ENCODE measurements at places on chromosomes 3 and 15.

DNA sequence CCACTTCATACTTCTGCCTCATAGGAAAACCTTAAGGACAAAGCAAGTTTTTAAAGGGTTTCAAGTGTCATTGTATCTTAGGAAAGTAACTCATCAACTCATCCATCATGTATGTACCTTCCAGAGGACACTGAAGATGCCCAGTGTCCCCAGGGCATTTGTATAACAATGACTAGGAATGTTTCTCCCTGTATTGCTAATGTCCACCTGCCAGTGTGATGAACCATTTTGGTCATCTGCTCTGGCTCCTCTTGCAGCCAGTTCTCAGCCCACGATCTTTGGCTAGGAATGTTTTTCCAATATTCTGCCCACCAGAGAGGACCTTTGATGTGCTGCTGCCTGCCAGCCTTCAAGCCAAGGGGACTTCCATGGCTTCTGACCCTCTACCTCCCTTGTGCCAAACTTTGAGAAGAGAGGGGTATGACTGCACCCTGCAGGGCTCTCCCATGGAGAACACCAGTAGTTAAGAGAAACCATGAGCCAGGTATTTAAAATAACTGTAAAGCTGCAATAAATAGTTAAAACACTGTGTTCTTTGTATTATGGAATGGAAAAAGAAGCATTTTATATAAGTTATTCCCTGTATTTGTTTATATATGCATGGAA is 11.4 kb downstream of the LMOD3 start:
- DNase-seq = no peak

GRCh38 chr3:143847787-143848631 is at the start of gene SLC9A9:
SLC9A9 (minus strand) TSS chr3:143848468; CDS start chr3:143848322, 146 bp downstream.
- peak; percentile 9 for DNase-seq

GRCh38 chr15:90890839-90891238 is 6.5 kb downstream of the FES start:
- DNase-seq = no peak

DNA sequence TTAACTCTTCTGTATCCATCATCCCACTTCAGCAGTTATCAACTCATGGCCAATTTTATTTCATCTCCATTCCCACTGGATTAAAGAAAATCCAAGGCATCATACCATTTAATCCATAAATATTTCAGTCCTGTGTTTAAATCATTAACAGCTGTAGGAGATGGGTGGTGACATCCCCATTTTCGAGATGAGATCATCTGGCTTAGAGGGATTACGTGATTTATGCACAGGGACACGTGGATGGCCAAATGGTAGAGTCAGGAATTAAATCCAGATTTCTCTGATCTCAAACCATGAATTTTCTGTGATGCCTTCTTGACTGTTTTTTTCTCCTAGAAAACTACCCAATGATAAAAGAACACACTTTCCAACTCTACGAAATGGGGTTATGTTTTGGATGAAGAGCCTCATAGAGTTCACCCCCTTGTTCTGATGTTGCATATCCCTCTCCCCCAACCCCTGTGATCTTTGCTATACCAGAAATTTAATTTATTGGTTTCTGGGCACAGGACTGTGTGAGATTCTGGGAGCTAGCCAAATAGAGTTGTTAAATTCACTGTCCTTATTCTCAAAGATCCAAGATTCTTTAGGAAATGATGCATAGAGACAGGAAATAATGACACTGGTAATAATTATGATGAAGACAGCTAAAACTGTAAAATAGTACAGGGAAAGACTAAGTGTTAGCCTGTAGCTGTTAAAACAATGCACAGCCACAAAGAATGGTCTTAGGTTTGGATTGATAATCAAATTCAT is 7.4 kb downstream of the ZNF589 start:
- DNase-seq = no peak

DNA sequence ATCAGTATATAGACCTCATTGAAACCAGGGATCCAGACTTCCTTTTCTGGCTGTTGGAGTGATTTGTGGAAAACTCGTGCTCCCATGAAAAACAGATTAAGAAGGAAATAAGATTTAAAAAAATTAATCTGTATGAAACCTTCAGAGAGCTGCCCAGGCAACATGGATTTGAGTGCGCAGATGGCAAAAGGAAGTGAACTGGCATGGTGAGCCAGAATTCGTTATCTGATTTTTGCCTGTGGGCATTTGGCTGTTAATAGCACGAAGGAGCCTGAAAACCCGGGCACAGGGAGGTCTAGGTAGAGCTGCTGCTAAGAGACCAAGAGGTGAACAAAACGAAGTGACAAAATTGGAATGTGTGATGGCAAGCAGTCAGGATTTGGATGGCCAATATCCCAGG is 19.1 kb upstream of the SPINK8 start:
- no peak for DNase-seq

- no peak for DNase-seq
These were observed 80.6 kb upstream of the PRR20G start for GRCh38 chr3:127368186-127369032.

DNA sequence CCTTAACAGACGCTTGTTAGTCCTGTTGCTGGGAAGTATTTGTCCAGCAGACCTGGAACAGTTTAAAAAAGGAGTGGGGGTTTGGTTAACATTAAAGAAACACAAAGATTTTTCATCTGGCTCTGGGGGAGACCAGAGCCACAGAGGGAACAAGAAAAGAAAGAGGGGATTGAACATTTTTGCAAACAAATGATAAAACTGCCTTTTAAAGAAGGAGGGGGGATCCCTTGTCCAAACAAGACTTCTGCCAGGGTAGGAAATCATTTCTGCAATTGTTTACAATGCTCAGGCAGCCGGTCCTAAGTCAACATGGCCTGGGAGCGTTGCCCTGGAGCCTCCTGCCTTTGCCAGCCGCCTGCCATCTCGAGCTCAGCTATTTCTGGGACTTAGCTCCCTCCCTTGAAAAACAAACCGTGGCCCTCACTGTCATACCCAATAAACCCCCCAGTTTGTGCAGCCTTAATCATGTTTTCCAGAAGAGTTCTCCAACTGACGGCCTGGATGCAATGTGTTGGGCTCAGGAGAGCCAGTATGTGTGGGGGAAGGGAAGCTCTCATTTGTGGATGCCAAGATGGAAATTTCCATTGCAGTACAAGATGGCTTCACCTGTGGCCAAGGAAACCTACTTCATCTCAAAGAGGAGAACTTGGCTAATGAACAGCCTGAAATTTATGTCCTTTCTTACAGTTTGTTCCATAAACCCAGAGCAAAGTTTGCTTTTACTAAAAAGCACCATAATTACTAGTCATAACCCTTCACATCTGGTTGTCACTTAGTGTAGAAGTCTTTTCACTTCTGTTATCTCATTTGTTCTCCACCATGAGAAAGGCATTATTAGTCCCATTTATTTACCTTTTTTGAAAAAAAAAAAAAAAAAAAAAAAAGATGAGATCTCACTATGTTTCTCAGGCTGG is 75.9 kb upstream of the RNU6-1 start:
- peak; percentile 78 for DNase-seq

DNA sequence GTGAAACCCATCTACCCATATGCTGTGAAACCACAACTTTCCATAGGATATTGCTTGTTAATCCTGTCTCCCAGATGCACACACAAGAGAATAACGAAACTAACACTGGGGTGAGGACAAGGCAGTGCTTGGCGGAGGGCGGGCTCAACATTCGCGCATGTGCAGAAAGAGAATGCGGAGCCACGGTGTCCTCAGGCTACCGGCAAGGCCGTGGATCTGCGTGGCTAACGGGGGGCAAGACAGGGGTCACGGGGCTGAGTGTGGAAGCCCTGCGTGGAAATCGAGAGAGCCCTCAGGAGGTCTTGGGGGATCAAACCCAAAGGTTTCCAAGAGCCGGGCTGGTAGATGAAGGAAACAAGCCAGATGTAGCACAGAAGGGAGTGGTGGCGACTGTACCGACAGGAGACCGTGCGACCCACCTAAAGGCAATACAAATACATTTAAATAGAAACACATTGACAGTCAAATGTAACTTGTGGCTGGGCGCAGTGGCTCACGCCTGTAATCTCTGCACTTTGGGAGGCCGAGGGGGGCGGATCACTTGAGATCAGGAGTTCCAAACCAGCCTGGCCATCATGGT is 48.5 kb upstream of the TRA2B start:
- DNase-seq = no peak

DNA sequence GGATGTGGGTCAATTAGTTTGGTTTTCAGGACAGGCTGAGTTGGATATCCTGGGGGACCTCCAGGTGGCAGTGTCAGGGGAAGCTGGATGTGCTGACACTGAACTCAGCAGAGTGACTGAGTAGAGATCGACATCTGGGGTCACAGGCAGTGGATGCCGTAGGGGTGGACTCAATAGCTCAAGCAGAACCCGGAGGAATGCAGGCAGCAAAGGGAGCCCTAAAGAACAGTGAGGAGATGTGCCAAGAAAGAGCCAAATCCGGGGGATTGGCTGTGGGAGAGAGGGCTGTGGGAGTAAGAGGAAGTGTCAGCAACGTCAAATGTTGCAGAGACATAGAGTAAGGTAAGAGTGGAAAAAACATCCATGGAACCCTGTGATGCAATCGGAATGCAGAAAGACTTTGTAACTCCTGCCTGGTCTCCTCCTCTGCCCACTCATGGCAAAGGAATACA is 11.6 kb downstream of the CCR5AS start:
- no peak for DNase-seq

DNA sequence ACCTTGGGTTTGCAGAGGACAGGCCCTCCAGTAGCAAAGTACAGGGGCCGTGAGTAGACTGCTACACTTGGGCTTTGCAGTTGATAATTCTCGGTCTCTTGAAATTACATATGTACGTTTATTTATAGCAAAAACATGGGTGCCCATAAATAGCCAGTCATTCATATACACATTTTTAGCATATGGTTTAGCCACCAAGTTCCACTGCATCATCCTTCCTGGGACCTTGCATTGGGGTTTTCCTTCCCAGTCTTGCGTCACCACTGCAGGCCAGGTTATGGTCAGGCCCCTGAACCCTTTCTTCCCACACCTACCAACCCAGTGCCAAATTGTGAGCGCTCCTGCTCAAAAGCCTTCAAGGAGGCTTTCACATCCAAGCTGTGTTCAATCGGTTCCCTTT is 12.7 kb downstream of the KLHL25 start:
- DNase-seq = no peak

DNA sequence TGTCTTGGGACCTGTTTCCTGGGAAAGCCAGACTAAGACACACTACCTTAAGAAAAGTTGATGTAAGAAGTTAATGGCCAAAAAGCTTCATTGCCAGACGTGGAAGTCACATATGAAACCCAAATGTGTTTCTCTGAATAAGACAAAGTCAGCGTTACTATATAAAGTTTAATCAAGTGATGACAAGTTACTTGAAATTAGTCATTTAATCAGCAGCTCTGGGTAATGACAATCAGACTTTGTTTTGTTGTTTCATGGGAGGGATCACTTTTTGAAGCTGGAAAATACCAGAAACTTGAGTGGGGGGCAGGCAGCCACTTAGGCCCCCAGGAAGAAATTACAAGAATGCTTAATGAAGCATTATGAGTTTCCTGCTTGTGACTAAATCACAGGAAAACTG is 218.6 kb downstream of the PTPRG start:
- DNase-seq = no peak

DNA sequence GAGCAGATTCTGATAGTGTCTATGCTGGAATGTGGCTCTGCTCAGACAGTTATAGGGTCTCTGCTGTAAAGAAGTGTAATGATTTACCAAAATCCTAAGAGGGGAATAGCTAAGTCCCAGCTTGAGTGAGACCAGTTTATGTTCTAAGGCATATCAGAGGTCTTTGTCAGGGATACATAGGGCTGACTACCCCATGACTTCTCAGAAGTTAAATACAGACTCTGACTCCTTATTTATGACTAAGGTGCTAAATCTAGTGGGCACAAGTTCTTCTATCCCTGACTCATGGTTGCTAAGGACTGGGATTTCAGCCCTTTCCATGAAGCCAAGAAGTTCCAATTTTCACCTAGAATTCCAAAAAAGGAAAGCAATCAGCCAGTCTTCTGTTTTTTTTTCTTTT is 192.6 kb upstream of the POU1F1 start:
- DNase-seq = no peak

DNA sequence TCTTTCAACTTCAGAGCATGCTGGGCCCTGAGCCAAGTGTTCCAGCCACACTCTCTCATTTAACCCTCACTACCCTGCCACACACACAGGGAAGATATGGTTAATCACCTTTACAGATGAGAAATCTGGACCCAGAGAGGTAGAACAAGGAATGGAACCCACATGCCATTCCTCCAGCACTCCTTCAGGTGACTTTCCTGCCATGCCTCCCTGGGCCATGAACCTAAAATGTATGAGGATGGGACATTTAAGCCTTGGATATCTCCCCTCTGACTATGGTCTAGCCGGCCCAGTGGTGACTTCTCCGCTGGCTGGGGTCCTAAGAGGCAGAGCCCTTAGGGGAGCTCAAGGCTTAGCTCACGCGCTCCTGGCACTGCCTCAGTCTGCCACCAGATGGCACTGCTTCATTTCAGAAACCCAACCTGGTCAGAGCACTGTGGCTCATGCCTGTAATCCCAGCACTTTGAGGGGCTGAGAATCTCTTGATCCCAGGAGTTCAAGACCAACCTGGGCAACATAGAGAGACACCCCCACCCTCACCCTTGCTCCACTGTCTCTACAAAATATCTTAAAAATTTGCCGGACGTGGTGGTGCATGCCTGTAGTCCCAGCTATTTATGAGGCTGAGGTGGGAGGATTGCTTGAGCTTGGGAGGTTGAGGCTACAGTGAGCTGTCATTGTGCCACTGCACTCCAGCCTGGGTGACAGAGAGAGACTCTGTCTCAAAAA is 2.2 kb upstream of the DCAF1 start:
- DNase-seq = peak; percentile 82

GRCh38 chr3:186219211-186219638 is 110.3 kb upstream of the ETV5 start:
- DNase-seq = no peak

- DNase-seq = no peak
These were observed 223.5 kb downstream of the NAALADL2 start for GRCh38 chr3:175082631-175083030.

DNA sequence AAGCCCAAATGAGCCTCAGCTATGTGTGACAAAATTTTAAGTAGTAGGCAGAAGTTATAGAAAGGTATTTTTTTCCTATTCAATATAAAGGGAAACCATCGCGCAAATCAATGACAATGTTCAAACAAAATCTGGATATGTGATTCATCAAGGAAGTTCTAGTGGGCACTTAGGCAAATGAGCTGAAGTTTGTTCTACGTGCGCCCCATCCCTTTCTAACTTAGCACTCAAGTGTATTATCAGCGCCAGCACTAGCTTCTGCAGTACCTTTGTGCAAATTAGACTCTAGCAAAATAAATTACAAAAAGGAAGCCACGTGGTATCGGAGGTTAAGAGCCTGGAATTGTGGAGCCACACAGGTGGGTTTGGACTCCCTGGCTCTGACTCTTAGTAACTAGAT is 91.1 kb downstream of the TBL1XR1 start:
- DNase-seq = no peak

All from small intestine (tissue), 16 donors.